MCF 10A (cell line): ENCODE measurements at places on chromosomes 2 and 18.
A peak's percentile ranks its signal among the peaks of the same experiment; 100 is the strongest.

DNA sequence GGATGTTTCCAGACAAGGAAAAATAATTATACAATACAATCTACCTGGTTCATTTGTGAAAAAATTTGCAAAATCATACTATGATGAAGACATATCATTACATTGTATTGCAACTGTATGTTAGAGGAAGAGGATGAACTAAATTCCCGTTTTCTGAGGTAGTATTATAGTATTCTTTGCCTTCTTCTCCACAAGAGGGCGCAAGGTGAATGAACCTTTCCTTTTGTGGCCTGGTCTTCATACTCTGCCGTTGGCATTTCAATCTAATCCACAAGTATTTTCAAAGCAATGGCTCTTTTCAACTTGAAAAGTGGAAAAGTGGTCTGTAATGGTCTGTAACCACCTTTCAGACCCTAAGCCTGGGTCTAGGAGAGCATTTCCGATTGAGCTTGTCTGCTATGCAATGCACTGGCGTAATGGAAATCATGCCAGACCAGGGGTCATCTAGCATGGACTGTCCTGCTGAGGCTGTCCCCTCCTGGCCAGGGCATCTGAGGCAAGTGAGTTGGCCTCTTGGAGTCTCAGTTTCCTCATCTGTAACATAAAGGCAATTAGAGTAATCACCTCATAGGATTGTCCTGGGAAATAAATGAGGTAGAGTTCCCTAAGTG lies 30.8 kb upstream of the ZNF396 start:
- DNase-seq, result peak; percentile 88

DNA sequence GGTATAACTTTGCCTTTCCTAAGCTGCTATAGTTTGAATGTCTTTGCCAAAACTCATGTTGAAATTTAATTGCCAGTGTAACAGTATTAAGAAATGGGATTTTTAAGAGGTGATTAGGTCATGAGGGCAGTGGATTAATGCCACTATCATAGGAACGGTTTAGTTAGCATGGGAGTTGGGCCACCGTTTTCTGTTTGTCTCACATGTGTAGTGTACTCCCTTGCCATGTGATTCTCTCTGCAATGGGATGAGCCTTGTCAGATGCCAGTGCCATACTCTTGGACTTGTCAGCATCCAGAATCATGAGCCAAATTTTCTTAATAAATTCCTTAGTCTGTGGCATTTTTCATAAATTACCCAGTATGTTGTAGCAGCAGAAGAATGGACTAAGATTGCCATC lies 388.9 kb upstream of the RGPD4 start:
- DNase-seq, result no peak

GRCh38 chr18:70411876-70412435 lies 123.1 kb downstream of the SOCS6 start:
- no peak for DNase-seq

DNA sequence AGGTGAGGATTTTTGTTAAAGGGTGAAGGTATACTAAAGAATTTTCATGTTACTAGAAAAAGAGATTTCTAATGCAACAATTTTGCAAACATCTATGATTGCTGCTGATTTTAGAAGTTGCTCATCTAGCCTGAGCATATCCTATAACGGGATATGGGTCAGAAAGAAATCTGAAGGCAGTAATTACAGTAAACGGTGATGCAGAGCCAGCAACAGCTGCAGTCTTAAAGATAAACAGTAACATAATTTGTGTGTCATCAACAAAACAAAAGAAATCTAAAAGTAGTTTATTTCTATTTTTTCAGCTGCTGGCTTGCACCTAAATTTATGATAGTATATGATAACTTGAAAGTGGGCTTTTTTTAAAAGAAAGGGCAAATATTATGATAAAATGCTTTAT lies 215.7 kb downstream of the SLC4A10 start:
- no peak for DNase-seq

DNA sequence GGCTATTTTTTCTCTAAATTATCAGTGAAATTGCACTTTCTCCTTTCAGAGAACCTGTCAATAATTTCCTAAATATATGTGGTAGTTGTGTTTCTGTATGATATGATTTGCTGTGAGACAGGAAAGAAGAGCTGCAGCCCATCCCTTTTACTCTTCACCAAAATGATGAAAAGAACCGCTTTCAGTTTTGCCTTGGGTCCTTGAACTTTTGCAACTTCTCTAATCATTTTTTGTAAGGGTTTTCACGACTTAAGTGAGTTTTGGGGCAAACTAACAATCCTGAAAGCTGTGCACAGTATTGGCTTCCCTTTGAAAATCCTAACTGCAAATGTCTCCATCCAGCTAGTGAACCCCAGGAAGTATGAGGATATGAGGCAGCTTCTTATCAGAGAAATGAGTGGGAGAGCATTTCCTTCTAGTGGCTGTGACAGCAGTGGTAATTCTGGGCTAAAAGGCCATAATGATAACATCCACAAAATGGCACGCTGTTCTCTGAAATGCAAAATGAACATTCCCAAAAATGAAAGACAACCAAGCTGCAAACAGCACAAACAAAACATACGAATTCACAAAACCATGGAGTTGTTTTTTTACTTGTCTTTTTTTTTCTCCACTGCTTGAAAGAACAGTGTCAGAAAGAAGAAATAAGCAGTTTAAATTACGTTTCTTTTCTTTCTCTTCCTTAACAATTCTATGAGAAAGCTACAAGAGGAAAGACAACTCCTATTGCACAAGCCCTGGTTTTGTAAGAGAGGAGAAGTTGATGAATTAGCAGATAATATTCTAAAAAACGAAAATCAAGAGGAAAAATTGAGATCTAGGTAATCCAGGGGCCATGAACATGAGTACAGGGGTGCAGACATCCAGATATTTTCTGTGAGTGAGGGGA lies 1291.6 kb upstream of the ZEB2 start:
- no peak for DNase-seq

DNA sequence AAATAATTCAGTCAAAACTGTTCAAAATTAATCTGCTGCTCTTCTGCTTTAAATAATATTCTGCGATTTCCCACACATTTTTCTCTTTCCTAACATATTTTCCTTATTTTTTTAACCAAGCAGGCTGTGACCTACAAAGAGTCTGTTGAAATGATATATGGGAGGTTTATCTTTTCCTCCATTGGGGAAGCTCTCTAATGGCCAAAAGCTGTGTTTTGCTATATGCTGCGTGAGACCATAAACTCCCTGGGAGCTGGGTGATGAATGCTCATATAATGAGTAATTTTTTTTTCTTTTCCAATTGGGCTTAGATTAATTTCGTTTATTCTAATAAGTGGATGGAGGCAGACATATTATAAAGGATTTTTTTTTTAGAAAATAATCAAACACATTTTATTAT lies 72.2 kb upstream of the MAP2 start:
- no peak for DNase-seq

DNA sequence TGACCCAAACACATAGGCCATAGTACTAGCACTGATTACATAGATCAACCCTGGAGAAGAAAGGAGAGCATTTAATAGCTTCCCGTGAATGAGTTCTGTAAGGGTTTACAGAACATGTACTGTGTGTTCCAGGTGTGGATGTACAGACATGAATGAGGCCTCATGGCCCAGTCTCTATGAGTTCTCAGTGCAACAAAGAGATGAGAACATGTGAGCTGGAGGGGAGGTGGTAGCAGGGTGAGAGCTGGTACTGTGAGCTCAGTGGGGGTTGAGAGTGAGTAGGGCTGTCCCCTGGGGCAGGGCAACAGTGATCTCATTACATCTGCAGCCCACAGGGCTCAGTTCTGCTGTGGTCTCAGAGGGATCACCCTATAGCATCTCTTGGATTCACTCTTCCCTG lies 42.6 kb upstream of the SPRED2 start:
- DNase-seq, result no peak

DNA sequence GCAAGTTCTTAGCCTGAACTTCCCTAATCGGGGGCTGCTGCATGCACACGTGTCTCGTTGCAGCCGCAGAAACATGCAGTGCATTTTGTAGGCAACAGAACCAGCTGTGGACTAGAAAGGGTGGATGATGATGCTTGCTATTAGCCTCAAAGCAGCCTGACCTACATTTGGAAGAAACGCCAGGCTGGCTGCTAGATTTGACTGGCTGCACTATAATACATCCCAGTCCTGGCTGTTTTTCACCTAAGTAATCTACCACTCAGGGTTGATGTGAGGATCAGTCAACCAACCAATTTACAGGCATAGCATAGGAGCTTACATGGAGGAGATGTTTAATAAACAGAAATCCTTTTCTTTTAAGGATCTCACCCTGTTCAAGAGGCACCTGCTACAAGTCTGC lies 56.4 kb upstream of the SPP2 start:
- DNase-seq, result no peak

DNA sequence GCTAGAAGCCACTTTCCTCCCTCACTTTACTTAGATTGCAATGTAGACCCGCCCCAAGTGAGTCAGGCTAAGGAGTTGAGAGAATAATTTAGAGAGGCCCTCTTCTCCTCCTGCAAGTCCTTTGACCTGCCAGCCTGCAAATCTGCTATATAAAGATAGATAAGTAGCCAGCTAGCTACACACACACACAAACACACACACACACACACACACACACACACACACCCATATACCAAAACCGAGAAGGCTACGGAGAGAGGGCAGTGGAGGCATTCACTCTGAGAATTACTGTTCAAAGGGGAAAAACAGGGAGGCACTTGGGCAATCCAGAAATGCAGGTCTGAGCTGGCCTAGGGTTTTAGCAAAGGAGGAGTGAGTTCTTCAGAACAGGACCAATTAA lies 23.0 kb upstream of the SMAD7 start:
- no peak for DNase-seq

GRCh38 chr2:184031402-184032147 lies 566.8 kb upstream of the ZNF804A start:
- DNase-seq, result no peak

DNA sequence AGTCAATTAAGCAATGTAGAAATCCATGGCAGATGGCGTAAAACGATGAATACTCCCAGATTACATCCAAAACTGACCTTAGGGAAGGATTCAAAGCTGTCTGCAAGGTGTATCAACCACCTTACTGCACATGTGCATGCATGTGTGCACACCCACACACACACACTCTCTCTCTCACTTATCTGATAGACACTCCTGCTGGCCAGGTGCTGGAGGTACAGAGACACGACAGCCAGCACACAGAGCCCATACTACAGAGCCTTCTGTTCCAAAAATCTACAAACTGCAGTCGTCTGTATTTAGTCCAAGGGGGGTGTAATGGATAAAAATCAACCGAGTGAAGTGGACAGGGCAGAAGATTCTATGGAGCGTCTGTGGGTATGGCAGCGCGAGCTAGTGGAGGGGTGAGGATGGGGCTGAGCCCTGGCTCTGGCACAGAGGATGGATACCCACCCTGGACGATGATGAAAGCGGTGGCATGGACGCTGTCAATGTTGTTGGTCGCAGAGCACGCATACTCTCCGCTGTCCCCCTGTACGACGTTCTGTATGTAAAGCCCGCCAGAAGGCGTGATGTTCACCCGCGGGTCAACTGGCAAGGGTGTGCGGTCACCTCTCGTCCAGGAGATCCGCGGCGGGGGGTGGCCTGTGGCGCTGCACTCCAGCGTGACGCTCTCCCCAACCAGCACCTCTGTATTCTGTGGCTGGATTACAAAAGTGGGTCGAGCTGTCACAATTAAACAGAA lies 78.4 kb downstream of the PXDN start:
- DNase-seq, result no peak

- DNase-seq, result peak; percentile 18
Observed at GRCh38 chr2:43106559-43107527, 119.6 kb downstream of the ZFP36L2 start.
